ENCODE measurements at places on chromosomes 7 and 10.
A peak's percentile ranks its signal among the peaks of the same experiment; 100 is the strongest.

DNA sequence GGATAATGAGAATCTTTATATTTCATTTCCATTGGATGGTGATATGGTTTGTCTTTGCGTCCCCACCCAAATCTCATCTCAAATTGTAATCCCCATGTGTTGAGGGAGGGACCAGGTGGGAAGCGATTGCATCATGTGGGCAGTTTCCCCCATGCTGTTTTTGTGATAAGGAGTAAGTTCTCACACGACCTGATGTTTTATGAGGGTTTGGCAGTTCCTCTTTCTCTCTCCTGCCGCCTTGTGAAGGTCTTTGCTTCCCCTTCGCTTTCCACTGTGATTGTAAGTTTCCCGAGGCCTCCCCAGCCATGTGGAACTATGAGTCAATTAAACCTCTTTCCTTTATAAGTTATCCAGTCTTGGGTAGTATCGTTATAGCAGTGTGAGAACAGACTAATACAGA, 59.4 kb downstream of the MTPN start:
- DNase-seq = no peak

DNA sequence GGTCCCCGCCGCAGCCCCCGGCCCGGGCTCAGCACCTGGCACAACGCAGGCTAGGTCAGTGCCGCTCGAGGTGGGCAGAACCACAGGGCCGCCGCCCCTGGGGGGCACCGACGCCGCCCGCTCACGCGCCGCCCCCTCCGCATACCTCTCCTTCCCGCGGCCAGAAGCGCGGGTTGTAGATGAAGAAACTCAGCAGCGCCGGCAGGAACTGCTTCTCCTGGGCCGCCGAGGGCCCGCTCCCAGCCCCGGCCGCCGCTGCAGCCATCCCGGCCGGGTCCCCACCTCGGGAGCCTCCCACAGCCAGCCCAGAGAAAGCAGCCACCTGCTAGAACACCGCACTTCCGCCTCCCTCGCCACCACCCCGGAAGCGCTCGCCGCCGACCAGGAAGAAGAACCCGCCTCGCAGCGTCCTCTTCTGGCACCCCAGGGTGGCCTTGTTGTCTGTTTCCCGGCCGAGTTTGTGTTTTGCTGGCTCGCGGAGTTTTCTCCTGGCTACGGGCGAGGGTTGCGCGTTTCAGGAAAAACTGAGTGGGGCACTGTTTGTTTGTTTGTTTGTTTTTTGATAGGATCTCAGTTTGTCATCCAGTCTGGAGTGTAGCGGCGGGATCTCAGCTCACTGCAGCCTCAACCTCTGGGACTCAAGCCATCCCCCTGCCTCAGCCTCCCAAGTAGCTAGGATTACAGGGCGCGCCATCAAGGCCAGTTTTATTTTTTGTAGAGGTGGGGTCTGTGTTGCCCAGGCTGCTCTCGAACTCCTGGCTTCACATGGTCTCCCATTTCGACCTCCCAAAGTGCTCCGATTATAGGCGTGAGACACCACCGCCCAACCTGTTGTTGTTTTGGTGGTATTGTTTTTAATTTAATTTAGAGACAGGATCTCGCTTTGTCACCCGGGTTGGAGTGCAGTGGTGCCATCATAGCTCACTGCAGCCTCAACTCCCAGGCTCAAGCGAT, 17.7 kb downstream of the OCM2 start:
- peak; percentile 87 for DNase-seq

GRCh38 chr10:126598009-126598408, 72.5 kb downstream of the C10orf90 start:
- peak; percentile 26 for DNase-seq

- no peak for DNase-seq
Observed at GRCh38 chr7:40437936-40438634, 303.3 kb downstream of the SUGCT start.

- peak; percentile 9 for DNase-seq
Observed at GRCh38 chr10:110479710-110480109, 18.0 kb upstream of the DUSP5 start.

Measured in NCI-H2029 (cell line).